NK-92 treated with Interleukin-12 subunit alpha and Interleukin-12 subunit beta, amount 100 ng/mL, for 24 hours (cell line): ENCODE measurements at places on chromosomes 3 and 15.

- DNase-seq: no peak
These were observed 86.7 kb upstream of the ANKRD34C start for GRCh38 chr15:79195802-79196201.

DNA sequence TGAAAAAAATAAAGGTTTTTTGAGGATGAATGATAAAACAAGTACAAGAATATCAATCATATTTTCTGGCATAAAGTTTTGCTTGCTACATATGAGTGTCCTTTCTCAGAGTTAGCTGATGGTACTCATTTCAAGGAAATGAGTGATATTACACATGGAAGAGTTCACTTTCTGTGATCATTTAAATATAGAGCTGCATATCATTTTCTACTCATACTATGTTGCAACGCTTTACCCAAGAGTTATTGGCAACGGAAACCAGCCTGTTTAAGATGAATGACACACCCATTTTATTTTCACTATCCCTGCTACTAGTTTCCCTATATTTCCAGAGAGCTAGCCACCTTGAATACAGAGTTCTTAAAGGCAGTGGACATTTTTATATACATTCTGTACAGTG, 35.4 kb upstream of the RBMS3 start:
- DNase-seq: no peak

GRCh38 chr3:43286841-43287499, 630 bp downstream of the SNRK start:
- no peak for DNase-seq

GRCh38 chr3:127819656-127820055, 2.7 kb downstream of the MGLL start:
- no peak for DNase-seq

GRCh38 chr3:37683321-37683720, 178.4 kb upstream of the CTDSPL start:
- DNase-seq: no peak
